ENCODE measurements at places on chromosomes 12 and 14.

GRCh38 chr14:91078095-91078737, 17.8 kb upstream of the RPS6KA5 start:
- no peak for DNase-seq

DNA sequence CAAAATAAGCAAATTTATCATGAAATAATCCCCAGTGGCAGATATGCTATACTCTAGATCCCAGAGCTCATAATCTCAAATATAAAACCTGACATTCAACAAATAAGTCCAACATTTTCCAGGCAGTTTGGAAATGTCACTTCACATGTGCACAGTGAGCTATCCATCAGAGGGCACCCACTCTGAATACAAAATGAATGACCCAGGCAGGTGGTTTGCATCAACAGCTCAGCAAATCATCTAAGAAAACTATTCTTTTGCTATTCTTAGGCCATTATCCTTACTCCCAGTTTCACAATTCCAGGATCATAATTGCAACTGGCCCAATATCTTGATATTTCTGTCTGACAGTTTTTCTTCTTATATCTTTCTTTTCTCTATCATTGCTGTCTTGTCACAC, 38.5 kb downstream of the TRIM9 start:
- DNase-seq, result no peak

DNA sequence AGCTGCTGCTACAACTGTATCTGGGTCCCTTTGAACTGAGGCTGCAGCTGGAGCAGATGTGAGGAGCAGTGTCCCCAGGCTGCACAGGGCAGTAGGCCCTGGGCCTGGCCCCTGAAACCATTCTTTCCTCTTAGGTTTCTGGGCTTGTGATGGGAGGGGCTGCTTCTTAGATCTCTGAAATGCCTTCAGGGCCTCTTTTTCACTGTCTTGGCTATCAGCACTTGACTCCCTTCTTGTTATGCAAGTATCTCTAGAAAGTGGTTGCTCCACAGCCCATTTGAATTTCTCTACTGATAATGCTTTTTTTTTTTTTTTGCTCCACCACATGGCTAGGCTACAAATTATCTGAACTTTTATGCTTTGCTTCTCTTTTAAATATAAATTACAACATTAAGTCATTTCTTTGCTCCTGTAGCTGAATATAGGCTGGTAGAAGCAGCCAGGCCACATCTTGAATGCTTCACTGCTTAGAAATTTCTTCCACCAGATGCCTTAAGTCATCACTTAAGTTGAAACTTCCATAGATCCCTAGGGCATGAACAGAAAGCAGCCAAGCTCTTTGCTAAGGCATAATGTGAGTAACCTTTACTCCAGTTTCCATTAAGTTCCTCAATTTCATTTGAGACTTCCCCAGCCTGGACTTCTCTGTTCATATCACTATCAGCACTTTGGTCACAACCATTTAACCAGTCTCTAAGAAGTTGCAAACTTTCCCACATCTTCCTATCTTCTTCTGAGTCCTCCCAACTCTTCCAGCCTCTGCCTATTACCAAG, 41.1 kb downstream of the ACSM4 start:
- no peak for DNase-seq

- no peak for DNase-seq
Observed at GRCh38 chr14:70886421-70887206, 20.6 kb upstream of the PCNX1 start.

DNA sequence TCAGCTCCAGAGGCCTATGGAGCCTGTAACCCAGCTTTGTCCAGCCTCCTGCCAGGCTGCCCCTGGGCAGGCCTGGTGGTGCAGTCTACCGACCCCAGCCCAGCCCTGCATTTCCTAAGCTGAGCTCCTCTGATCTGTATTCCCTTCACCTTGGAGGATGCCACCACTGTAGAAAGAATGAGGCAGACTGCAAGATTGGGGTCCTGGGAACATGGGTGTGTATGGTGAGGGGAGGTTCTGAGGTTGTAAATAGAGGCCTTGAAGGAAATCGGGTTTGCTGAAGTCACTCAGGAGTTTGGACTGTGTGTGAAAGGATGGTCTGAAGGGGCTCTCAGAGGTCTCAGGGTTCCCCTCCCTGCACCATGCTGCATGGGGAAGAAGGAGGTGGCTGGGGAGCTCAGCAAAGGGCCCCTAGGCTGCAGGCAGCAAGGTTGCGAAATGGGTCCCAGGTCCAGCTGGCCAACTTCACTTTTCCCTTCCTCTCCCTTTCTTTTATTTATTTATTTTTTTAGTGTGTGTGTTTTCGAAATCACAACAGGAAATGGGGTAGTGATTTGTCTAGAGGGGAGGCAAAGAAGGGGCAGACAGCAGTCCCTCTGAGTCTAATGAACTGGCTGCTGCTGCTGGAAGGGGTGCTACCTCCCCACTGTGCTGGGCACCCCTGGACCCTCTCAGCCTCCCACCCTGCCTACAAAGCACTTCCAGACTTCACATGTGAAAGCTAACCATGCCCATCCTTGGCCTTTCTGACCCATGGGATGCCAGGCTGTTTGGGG, 1.2 kb upstream of the LRP1-AS start:
- DNase-seq, result no peak

DNA sequence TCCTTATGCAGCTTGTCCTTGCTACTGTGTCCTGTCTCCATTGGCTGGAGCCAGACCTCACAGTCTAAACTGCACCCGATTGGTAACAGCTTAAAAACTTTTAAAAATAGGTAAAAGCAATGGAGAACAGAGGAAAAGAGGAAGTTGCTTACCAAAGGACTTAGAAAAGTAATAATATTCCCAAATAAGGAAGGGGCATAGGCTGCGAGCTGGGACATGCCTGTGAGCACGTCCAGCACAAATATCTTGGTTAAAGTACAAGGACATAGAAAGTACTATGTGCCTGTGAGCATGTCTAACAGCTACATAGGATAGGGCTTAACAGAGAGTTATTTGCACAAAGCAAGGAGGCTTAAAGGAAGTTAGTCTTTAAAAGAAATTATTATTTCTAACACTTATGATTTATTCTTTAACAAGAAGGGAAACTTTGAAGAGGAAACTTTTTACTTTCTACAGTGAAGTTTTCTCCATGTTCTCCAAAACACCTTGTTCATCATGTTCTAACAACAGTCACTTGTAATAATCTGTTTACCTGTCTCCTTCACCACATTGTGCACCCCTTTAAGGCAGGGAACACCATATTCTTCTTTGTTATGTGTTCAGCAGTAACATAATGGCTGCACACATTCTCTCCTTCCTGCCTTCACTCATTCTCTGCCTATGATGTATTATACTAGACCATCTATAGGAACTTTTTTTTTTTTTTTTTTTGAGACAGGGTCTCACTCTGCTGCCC, 9.8 kb upstream of the UBE2N start:
- no peak for DNase-seq

DNA sequence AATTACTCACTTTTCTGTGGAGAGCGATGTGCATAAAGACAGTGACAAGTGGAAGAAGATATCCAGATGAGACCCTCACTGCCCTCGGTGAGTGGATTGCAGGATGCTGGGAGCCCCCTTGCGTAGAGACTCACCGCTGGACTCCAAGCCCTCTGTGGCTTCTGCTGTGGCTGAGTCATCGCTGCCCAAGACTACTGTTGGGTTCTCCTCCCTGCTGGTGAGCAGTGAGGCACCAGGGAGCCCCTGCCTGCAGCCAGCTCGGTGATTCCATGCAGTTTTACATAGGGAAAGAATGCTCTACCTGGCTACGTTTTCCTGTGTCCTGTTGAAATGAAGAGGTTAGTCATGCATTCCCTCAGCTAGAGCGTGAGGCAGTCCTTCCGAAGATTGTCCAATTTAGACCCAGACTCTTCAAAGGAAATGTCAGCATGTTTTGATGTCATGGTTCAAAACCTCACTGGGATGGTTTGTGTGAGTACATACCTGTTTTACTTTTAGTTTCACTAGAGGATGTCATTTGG, 28.2 kb downstream of the TRAF3 start:
- DNase-seq, result no peak

DNA sequence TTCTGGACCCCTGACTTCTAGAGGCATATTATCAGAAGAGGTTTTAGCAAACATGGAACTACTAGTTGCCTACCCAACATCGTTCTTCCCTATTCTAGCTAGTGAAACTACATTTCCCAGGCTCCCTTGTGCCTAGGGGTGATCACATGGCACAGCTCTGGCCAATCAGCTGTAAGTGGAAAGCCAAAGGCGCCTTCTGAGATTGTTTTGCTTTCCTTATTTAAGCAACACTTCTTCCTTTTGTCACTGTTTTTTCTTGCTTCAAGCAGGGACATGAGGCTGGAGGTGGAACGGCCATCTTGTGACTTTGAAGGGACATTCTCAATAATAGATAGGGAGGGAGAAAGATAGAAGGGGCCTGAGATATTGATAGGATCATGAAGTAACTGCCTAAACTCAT, 136.7 kb downstream of the ZNF664 start:
- no peak for DNase-seq

DNA sequence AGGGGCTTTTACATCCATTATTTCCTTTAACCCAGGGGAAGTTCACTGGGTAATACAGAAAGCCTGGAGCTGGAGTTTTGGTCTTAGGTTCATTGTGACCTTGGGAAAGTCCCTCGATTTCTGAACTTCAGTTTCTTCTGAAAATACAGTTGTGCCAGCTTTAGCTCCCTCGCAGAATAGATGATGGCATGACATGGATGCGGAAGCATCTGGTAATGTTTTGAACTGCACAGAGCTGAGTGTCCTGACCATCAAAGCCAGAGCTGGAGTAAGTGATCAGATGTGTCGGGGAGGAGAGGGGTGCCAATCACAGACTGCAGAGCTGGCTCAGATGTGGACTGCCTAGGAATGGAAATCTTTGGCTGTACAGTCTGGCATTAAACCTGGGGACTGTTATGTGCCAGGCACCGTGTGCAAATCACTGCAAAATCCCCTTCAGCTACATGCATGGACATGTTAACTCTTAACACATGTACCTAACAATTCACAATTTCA, 180.9 kb downstream of the ETV6 start:
- no peak for DNase-seq

- DNase-seq, result no peak
Observed at GRCh38 chr12:93181409-93181965, 196.2 kb upstream of the NUDT4 start.

GRCh38 chr14:23125011-23125410, 6.0 kb upstream of the CEBPE start:
- DNase-seq, result no peak

- DNase-seq, result no peak
Observed at GRCh38 chr14:94292872-94293577, at the start of gene SERPINA10. Gene SERPINA10 (minus strand): TSS chr14:94293268. CDS start chr14:94290593, 2,675 bp downstream.

GRCh38 chr12:48686615-48687334, 4.7 kb upstream of the KANSL2 start:
- no peak for DNase-seq

DNA sequence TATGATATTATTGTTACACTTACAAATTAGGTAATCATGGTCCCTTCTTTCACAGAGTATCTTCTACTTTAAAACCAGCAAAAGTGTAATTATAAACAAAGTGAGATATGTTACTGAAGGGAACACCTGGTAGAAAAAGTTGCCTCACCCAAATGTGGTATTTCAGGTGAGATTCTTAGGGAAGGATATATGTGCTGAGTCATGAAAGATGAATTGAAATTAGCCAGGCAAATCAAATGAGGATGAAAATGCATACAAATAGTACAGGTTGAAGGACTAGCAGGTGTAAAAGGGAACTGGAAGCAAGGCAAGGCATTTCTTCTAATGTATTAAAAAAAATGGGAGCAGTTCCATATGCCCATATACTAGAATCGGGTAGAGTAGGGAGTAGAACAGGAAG, 220.9 kb downstream of the PRKD1 start:
- DNase-seq, result no peak

DNA sequence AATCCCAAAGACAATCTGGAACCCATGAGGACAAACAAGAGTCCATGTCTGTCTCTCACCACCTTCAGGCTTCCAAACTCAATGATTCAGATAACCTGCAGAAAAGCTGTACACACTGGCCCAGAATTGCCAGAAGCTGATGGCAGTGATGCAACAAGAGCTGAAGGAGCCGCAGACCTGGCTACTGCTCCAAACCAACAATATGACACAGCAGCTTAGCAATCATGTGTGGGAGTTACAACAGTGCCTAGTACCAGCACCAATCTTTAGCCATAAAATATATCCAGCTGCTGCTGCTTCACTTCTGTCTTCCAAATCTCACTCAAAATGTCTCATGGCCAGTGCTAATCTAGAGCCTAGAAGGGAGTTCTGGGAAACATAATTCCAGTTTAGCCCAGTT, 22.0 kb downstream of the RPS6KA5 start:
- no peak for DNase-seq

DNA sequence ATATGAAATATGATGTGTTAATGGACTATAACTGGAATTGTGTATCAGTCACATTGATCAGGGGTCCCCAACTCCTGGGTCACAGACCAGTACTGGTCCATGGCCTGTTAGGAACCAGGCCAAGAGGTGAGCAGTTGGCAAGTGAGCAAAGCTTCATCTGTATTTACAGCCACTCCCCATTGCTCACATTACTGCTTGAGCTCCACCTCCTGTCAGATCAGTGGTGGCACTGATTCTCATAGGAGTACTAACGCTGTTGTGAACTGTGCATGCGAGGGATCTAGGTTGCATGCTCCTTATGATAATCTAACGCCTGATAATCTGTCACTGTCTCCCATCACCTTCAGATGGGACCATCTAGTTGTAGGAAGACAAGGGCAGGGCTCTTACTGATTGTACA, 72.3 kb downstream of the CDK17 start:
- DNase-seq, result no peak

- no peak for DNase-seq
Observed at GRCh38 chr12:57196956-57197355, 19.6 kb upstream of the NXPH4 start.

DNA sequence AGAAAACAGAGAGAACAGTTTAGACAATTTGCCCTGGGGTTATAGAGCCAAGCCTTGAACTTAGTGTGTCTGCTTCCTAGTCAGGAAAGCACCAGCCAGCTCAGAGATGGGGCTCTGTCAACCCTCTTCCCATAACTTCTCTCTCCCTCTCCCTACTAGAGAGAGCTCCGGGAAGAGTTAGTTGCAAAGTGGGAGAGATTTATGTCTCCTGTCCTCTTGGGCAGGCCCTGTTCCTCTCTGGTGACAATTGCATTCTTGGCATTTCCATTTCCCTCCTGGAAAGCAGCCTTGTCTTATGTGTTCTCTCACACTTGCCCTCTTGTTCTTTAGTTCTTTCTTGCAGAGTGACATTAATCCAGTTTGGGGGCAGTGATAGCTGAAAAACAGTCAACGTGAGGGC, 42.1 kb upstream of the TUNAR start:
- DNase-seq, result no peak

DNA sequence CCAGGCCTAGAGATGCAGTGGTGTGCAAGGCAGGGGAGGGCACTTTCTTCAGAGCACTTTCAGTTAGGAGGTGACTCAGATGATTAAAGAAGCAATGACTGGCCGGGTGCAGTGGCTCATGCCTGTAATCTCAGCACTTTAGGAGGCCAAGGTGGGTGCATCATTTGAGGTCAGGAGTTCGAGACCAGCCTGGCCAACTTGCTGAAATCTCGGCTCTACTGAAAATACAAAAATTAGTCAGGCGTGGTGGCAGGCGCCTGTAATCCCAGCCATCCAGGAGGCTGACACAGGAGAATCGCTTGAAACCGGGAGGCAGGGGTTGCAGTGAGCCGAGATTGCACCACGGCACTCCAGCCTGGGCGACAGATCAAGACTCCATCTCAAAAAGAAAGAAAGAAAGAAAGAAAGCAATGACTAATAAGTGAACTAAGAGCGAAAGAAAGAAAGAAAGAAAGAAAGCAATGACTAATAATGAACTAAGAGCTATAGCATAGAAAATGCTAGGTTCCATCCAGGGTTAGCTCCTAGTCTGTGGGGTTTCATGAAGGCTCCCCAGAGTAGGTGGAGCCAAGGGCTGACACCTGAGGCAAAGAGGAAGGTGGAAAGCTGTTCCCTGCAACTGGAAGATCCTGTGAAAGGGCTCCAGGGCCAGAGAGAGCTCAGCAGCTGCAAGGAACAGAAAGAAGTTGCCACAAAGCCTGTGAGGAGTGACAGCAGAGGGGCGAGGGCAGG, 334.5 kb downstream of the CACNA1C start:
- DNase-seq, result no peak
